ENCODE measurements at places on chromosomes 5 and 9. TPM values are rescaled to one million over a fixed set of nuclear protein-coding genes. Genes with fewer than 3 reads are reported as not detected.

The ADAMTS13 gene
- 0.60 TPM for total RNA-seq

The MED22 gene
- 31.3 TPM for total RNA-seq

The CRAT gene
- 30.5 TPM for total RNA-seq

The INSL6 gene
- not detected for total RNA-seq

The NEUROG1 gene
- not detected for total RNA-seq

The PIP5KL1 gene
- 1.6 TPM for total RNA-seq

The FOXE1 gene
- 3.5 TPM for total RNA-seq

The GRXCR2 gene
- total RNA-seq = not detected
